RPMI8226 (cell line): ENCODE measurements at places on chromosomes 7 and 10.

- DNase-seq: no peak
Measured at GRCh38 chr7:69700331-69700730, 102.1 kb downstream of the AUTS2 start.

- no peak for DNase-seq
Measured at GRCh38 chr7:105876964-105877601, 684 bp upstream of the ATXN7L1 start.

- peak; percentile 80 for DNase-seq
Measured at GRCh38 chr7:140676306-140676705, 3.6 kb downstream of the ADCK2 start.

DNA sequence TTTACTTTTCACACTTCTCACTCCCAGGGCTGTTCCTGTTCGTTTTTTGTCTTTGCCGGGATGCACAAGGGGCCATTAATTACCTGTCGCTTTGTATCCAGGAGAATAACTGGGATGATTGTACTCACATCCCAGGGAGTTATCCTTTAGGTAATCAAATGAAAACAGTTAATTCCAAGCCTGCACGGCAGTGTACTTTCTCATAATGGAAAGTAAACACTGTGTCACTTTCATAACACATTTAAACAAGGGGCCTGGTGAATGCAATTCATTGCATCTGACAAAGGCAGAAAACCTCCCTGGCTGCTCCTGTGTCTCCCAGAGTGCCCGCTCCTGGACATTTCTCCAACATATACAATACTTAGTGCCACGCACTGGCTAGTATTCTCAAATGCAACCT, 138.7 kb upstream of the CELF2 start:
- no peak for DNase-seq

DNA sequence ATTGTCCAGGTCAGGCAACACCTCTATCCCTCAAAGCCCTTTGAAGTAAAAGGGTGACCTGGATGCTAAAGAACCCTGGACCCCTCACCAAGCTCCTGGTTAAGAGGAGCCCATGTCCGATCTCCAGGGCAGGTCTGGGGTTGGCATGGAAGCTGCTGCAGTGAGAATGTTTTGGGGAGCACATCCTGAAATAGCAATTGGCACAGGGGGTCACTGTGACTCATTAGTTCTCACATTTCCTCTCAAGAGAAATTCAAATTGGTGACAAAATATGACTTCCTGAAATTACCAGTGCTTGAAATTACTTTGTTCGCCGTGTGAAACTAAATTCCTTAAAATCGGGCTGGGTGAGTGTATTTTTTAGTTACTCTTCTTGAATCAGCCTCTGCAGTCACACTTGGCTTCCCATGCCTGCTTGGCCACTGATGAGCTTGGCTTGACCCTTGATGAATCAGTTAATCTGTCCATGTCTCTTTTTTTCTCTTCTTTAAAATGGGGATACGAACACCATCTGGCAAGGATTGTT, 18.8 kb upstream of the ARHGAP22 start:
- DNase-seq: no peak

GRCh38 chr10:132326925-132327324, 5.1 kb upstream of the LRRC27 start:
- DNase-seq: no peak

- DNase-seq: no peak
Measured at GRCh38 chr10:2023687-2024086, 286.4 kb upstream of the ADARB2 start.

- peak; percentile 46 for DNase-seq
Measured at GRCh38 chr10:102642736-102643335, 1.4 kb upstream of the TRIM8 start.

GRCh38 chr10:127456122-127456521, 93.0 kb upstream of the NPS start:
- DNase-seq: no peak

DNA sequence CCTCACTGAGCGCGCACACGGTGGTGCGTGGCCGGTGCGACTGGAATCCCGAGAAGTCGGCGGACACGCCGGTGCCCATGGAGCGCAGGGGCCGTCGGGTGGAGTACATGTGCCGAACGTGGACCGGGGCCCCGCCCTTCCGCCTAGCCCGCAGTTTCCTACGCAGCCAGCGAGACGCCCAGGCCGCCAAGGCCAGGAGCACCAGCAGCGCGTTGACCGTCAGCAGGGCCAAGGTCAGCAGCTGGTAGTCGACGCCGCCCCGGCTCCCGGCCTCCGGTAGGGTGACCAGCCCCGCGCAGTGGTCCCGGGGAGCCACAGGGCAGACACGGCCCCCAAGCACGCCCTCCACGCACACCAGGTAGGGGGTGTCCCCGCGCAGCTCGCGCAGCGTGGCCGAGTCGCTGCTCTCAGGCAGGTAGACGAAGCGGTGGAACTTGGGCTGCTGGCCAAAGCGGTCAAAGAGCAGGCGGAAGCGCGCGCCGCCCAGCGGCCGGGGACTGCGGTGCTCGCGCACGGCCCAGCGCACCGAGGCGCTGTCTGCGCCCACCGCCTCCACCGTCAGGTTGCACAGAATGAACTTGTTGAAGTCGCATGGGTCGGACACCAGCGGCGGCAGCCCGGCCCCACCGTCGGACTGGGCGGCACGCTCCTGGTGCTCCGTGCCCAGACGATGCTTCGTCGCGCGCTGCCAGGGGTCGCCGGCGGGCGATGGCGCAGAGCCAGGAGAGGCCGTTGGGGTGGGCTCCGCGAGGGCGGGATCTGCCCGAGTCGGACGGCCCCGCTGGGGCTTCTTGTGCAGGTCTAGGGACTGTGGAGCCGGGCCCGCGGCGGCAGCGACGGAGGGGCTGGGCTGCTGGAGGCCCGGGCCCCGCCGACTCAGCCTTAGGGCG, 2.2 kb downstream of the TRIL start:
- DNase-seq: no peak

DNA sequence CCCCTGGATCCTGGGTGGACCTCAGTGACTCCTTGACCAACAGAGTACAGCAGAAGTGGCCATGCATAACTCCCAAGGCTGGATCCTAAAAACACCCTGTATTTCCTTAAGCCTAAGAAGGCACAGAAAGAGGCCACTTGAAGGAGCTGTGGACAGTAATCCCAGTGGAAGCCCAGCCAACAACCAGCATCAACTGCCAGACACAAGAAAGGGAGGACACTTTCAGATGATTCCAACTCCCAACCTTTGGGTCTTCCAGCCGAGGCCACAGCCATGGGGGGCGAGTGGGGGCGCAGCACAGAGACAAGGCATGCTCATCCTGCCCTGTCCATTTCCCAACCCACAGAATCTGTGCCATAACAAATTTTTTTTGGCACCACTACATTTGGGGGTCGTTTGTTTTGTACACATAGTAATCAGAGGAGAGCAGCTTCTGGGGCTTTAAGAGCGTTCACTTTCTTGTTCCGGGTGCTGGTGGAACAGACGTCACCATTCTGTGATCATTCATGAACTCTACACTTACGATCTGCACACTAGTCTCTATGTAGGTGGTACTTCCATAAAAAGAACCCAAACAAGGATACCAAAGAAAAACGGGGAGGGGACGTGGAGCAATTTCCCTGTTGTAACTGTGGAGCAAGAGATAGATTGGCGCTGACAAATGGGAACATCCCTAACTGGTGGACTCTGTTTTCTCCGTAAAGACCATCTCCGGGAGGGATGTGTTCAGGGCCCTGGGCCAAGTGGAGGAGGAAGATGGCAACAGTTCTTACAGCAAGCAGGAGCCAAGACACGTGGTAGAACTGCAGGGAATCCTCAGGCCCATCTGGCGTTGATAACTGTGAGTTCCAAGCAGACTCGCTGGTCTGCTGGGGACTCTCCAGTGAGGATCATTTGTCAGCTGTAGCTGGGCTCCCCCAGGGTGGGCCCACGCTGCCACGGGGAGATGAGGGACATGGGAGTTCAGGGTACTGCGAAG, 6.0 kb upstream of the SLC29A3 start:
- DNase-seq: peak; percentile 10

- DNase-seq: no peak
Measured at GRCh38 chr7:49563693-49564378, 209.6 kb upstream of the VWC2 start.

- DNase-seq: no peak
Measured at GRCh38 chr7:6317797-6318438, 45.5 kb upstream of the CYTH3 start.

GRCh38 chr7:101818287-101819071, 1.1 kb downstream of the CUX1 start:
- DNase-seq: no peak

DNA sequence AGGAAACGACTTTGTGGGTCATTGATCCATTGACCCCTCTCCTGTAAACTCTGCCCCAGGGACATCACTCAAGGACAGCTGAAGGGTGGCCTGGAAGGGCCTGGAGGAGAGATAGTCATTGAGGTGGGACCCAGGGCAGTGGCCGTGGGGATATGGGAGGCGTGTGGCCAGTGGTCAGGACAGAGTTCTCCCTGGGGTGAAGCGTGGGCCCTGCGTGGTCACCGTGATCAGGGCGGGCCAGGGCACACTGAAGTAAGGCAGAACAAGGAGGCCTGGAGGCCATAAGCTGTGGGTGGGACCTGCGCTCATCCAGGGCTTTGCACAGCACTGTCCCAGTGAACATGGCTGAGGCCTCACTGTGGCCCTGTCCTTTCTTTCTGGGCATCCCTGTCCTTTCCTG, 177.9 kb downstream of the ZNF248 start:
- DNase-seq: no peak

DNA sequence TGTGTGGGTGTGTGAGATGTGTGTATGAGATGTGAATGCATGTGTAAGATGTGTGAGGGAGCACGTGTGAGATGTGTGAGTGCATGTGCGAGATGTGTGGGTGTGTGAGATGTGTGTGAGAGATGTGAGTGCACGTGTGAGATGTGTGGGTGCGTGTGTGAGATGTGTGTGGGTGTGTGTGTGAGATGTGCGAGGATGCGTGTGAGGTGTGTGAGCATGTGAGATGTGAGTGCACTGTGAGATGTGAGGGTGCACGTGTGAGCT, 31.0 kb downstream of the PPIF start:
- no peak for DNase-seq
